IMR-90 (cell line): ENCODE measurements at places on chromosomes 3 and 15.

DNA sequence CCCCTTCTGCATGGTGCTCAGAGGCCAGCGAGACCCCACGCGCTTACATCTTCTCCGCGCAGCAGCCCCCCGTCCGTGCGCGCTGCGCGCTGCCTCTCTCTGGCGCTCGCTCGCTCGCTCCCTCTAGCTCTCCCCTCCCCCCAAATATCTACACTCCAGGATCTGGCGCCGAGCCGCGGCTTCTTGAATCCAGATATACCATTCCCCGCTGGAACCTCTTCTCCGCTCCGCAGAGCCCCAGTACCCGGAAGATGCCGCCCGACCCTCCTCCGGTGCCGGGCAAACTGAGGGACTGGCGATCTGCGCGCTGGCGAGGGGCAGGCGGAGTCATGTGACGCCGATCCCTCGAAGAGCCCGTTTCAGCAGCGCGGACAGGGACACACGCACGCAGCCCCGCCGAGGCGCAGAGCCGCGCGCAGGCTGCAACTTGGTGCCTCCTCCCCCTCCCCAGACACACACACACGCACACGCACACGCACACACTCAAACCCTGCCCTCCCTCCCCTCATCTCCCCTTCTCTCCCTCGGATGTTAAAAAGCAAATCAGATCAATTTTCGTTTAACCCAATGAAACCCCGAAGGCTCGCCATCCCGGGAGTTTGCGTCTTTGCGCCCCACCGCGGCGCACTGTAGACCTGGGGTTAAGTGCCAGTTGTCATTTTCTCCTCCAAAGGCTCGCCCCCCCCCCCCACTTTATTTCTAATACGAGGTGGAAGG lies at the start of gene RASGRF1:
Gene RASGRF1, minus strand, starts transcription at position 294 of the 717 bp plus-strand sequence. Its CDS starts 282 bp downstream, at position 12.
- no peaks in the 10 kb centered on the region for H3K4me1 ChIP-seq
- H3K4me3 ChIP-seq: no peak within 1 kb of the TSS
- H3K27ac ChIP-seq: no peak within 1 kb of the TSS
- H3K36me3 ChIP-seq: no peaks in the 10 kb centered on the region

GRCh38 chr15:70875001-70875782 lies 17.0 kb downstream of the THAP10 start:
- peaks cover 7% of the 10 kb centered on the region; the same call in 1 of the 2 replicates for H3K4me1 ChIP-seq
- H3K36me3 ChIP-seq: no peaks in the 10 kb centered on the region
- H3K27me3 ChIP-seq: no peaks in the 10 kb centered on the region
- H3K4me3 ChIP-seq: no peak overlapping the region
- peak; percentile 58 for DNase-seq
- no peak overlapping the region for H3K27ac ChIP-seq

DNA sequence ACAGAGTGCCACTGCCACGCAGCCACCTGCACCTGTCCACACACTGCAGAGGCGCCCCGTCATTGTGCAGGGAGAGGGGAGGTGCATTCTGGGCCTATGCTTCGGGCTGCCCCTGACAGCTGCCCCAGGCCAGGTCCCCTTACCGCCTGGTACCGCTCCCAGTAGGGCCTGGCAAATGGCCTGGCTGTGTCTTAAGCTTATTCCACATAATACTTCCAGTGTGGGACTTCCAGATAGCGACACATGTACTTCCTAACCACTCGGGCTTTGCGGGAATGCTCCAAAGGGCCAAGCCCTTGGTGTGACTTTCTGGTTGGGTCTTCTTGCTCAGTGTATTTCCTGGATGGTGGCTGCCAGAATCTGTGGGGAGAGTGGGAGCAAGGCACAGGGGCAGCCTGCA lies 254.3 kb upstream of the CHRNA7 start:
- no peak overlapping the region for H3K27ac ChIP-seq
- DNase-seq: no peak
- no peaks in the 10 kb centered on the region for H3K4me1 ChIP-seq
- H3K4me3 ChIP-seq: no peak overlapping the region
- H3K27me3 ChIP-seq: no peaks in the 10 kb centered on the region
- no peaks in the 10 kb centered on the region for H3K36me3 ChIP-seq

GRCh38 chr3:123292321-123293310 lies 90.9 kb downstream of the SEC22A start:
- H3K27ac ChIP-seq: no peak overlapping the region
- H3K4me1 ChIP-seq: no peaks in the 10 kb centered on the region
- no peak for DNase-seq
- H3K27me3 ChIP-seq: peaks cover 46% of the 10 kb centered on the region
- no peak overlapping the region for H3K4me3 ChIP-seq

GRCh38 chr3:152470893-152471292 lies 202.2 kb downstream of the MBNL1 start:
- no peaks in the 10 kb centered on the region for H3K27me3 ChIP-seq
- no peak for DNase-seq
- H3K36me3 ChIP-seq: peaks cover 3% of the 10 kb centered on the region; the same call in 1 of the 2 replicates
- no peaks in the 10 kb centered on the region; the same call in 1 of the 2 replicates for H3K4me1 ChIP-seq
- H3K27ac ChIP-seq: no peak overlapping the region

GRCh38 chr3:116759316-116759715 lies 49.7 kb downstream of the TUSC7 start:
- H3K4me1 ChIP-seq: no peaks in the 10 kb centered on the region
- no peak overlapping the region for H3K4me3 ChIP-seq
- no peak for DNase-seq
- no peaks in the 10 kb centered on the region for H3K27me3 ChIP-seq
- H3K27ac ChIP-seq: no peak overlapping the region

GRCh38 chr15:40932156-40932555 lies 3.0 kb downstream of the DLL4 start:
- H3K27ac ChIP-seq: no peak overlapping the region
- H3K36me3 ChIP-seq: peaks cover 8% of the 10 kb centered on the region; the same call in 1 of the 2 replicates
- peaks cover 10% of the 10 kb centered on the region for H3K27me3 ChIP-seq
- DNase-seq: no peak
- no peak overlapping the region for H3K4me3 ChIP-seq
- H3K4me1 ChIP-seq: peaks cover 22% of the 10 kb centered on the region

DNA sequence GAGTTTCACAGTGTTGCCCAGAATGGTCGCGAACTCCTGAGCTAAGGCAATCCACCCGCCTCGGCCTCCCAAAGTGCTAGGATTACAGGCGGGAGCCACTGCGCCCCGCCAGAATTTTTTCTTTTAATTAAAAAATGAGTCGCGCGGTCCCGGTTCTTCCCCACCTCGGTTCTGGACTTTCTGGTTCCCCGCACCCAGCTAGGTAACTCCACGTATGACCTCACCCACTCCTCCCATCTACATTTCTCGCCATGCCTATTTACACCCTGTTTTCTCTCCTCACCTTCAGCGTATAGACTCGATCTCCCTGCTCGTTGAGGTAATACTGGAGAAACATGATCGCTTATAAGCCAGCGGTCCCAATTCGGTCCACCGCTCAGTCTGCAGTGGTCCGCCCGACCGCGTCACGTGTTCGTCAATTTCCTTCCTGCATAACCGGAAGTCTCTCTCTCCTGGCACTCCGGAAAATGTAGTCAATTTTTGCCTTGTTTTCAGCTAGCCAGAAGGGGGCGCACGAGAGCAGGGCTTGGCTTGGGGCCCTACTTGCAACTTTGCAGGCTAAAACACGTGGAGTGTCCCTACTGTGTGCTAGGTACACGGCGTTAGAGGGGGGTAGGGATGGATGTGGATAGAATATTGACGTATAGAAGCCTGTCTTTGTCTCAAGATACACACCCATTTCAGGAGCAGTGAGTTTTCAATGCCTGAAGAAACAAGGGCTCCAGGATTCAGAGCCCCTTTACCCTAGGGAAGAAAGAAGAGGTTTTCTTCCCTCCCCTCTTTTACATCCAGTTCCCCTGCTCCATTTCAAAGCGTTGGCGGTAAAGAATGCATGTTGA lies at the start of the genes NOP10 and NUTM1:
Gene NOP10, minus strand, starts transcription at position 400 of the 839 bp plus-strand sequence. Its CDS starts 63 bp downstream, at position 337.
Gene NUTM1, plus strand, starts transcription at position 579 of the 839 bp plus-strand sequence. CDS start 382 bp downstream, outside the sequence.
- H3K27ac ChIP-seq: peak within 1 kb of the TSS; percentile 90
- H3K27me3 ChIP-seq: no peaks in the 10 kb centered on the region
- peaks cover 7% of the 10 kb centered on the region for H3K36me3 ChIP-seq
- H3K4me1 ChIP-seq: peaks cover 3% of the 10 kb centered on the region; the same call in 1 of the 2 replicates
- DNase-seq: peak; percentile 93

- DNase-seq: no peak
- H3K4me1 ChIP-seq: peaks cover 2% of the 10 kb centered on the region; the same call in 1 of the 2 replicates
- no peaks in the 10 kb centered on the region for H3K27me3 ChIP-seq
- no peak overlapping the region for H3K27ac ChIP-seq
- H3K36me3 ChIP-seq: no peaks in the 10 kb centered on the region
Measured at GRCh38 chr3:112742934-112743333, 102.0 kb upstream of the CCDC80 start.

GRCh38 chr15:92033723-92034122 lies 180.2 kb downstream of the SLCO3A1 start:
- no peaks in the 10 kb centered on the region; the same call in 1 of the 2 replicates for H3K4me1 ChIP-seq
- H3K27me3 ChIP-seq: no peaks in the 10 kb centered on the region
- H3K27ac ChIP-seq: no peak overlapping the region
- no peaks in the 10 kb centered on the region for H3K36me3 ChIP-seq

GRCh38 chr15:65423150-65423975 lies 616 bp upstream of the IGDCC4 start:
- H3K27ac ChIP-seq: no peak overlapping the region
- no peak for DNase-seq
- no peaks in the 10 kb centered on the region for H3K36me3 ChIP-seq
- peaks cover 7% of the 10 kb centered on the region for H3K4me1 ChIP-seq

GRCh38 chr15:49978121-49978520 lies 140.9 kb downstream of the ATP8B4 start:
- no peaks in the 10 kb centered on the region for H3K36me3 ChIP-seq
- no peaks in the 10 kb centered on the region for H3K27me3 ChIP-seq
- H3K4me3 ChIP-seq: no peak overlapping the region
- DNase-seq: no peak
- no peak overlapping the region for H3K27ac ChIP-seq

DNA sequence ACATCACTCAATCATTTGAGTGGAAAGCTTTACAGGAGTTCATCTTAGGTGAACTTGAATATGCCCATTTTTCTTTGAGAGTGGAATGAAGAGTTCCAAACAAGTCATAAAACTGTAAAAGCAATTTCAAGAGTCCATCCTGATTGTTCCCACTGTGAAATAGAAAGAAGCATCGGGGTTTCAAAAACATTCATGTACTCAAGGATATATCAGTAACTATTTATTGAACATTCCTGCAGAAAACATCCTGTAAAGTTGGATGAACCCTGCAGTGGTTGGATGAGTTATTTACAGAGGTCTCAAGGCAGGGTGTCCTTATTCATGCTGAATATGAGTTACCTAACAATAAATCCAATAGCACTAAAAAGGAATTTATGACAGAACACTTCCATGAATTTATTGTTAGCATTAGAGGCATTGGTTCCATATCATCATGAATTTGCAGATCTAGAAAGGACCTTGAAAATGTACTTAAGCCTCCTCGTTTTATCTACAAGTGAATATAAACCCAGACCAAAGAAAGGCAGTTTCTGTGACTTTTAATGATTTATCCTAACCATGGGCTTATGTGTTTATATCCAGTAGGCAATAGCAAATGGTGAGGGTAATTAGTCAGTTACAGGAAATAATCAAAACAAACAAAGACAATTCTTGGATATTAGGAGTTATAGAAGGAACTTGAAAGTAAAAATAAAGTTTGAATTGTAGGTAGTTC lies 361.9 kb upstream of the KCNMB2 start:
- DNase-seq: no peak
- no peak overlapping the region for H3K4me3 ChIP-seq
- no peaks in the 10 kb centered on the region for H3K27me3 ChIP-seq
- no peaks in the 10 kb centered on the region for H3K36me3 ChIP-seq

- H3K36me3 ChIP-seq: peaks cover 4% of the 10 kb centered on the region; the same call in 1 of the 2 replicates
- H3K4me3 ChIP-seq: no peak overlapping the region
- no peaks in the 10 kb centered on the region for H3K27me3 ChIP-seq
- no peak overlapping the region for H3K27ac ChIP-seq
- peaks cover 14% of the 10 kb centered on the region for H3K4me1 ChIP-seq
- DNase-seq: no peak
Measured at GRCh38 chr15:25800761-25801515, 62.2 kb downstream of the ATP10A start.

- H3K36me3 ChIP-seq: no peaks in the 10 kb centered on the region; the same call in 1 of the 2 replicates
- no peaks in the 10 kb centered on the region for H3K4me1 ChIP-seq
- H3K27me3 ChIP-seq: no peaks in the 10 kb centered on the region
- H3K27ac ChIP-seq: no peak overlapping the region
- DNase-seq: peak; percentile 77
Measured at GRCh38 chr3:62149962-62150361, 223.4 kb downstream of the FEZF2 start.
